Tongue (tissue), 3 donors: ENCODE measurements at places on chromosomes 6 and 20. TPM values are rescaled to one million over a fixed set of nuclear protein-coding genes. Genes with fewer than 3 reads are reported as not detected.

DNA sequence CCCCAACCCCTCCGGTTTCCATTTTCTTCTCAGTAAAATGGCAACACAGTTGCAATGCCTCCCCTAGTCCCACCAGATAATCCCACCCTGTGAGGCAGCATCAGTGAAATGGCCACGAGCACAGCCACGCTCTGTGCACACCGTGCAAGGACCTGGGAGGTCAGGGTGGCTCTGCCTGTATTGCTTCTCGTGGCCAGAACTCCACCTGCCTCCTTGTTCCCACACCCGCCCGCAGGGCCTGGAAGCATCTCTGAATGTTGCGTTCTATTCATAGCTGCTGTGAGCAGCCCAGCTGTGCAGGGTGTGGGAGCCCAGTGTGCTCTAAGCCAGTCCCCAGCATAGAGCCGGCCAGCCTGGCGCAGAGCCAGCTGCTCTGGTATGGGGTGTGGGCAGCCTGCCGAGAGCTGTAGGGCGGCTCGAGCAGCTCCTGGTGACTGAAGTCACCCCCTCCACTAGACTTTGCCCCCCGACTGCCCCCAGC lies 161.1 kb downstream of the DLL1 start:
- peak; percentile 95 for DNase-seq

GRCh38 chr20:37256286-37256685 lies 5.3 kb downstream of the GHRH start:
- no peak for DNase-seq

DNA sequence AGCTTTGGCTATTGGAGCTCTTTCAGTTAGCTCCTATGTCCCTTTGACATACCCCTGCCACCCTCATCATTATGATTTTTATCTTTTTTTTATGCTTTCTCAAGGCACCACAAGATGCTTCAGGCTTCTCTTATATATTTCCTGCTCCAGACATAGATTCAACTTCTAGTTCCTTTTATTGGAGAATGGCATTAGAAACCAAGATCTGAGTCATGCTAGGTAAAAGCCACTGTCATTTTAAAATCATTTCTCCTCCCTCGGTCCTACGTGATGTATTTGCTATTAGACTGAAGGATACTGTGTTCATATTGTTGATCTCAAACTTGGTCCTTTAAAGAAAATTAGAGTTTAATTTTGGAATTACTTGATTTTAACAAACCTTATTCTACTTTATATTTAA lies 8.3 kb downstream of the TENT5A start:
- DNase-seq, result no peak

GRCh38 chr20:52596256-52596655 lies 375.9 kb upstream of the TSHZ2 start:
- DNase-seq, result no peak

GRCh38 chr6:138346302-138347195 lies 31.2 kb upstream of the SMIM28 start:
- no peak for DNase-seq

The CLPSL2 gene
- total RNA-seq, result not detected

The FOXF2 gene
- total RNA-seq, result 15.4 TPM

The OTOR gene
- total RNA-seq, result 0.21 TPM

The DPPA5 gene
- total RNA-seq, result not detected

The KCNK15 gene
- total RNA-seq, result 0.41 TPM

The OR2B6 gene
- total RNA-seq, result not detected

The RNF144B gene
- total RNA-seq, result 41.2 TPM
